Hematopoietic multipotent progenitor cell treated with erythropoietin and hydrocortisone succinate and interleukin-3 and kit ligand, for 8 days (in vitro differentiated cells): ENCODE measurements at places on chromosomes 5 and 9.

DNA sequence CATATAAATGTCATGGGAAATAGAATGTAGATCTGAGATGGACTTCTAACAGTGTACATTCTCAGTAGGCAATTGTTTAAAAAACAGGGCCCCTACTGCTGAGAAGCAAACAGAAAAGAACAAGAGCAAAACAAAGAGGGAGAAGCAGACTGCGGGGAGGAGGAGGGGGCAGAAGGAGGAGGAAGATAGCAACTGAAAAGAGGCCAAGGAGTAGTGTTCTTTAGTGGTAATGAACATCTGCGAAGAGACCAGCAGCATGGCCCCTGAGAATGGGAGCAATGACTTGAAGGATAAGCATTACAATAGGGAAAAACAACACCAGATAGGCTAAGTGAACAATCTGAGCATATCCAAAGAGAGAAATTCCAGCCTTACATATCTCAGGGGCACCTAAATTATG is 36.8 kb downstream of the HAPLN1 start:
- DNase-seq: no peak

DNA sequence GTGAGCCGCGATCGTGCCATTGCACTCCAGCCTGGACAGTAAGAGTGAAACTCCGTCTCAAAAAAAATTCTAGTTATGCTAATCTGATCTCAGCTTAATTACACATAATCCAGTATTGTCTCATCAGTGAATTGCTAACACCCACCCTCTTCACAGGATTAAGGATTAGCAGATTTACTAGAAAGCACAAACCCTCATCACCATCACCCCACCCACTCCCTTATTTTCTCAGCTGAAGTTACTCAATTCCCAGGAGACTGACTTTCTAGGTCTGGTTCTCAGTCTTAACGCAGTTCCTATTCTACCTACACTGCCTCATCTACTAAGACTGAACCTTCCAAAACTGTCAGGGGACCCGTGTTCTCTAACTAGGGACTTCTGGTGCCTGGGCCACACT is 9.0 kb downstream of the TOR1B start:
- DNase-seq: no peak

DNA sequence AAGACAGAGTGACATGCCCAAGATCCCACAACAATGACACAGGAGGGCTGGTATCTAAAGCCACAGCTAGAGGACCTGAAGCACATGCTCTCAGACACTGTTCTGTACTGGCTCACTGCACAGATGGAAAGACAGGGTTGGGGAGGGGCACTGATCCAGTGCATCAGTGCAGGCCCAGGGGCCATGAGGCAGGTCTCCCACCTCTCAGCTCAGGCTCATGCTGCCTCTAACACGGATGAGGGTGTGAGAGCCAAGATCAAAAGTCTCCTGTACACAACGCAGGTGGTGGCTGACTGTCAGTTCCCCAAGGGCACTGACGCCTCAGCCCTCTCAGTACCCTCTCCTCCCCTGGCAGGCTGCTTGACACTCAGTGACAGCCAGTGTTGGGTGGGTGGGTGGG is 10.9 kb downstream of the RAPGEF1 start:
- no peak for DNase-seq

DNA sequence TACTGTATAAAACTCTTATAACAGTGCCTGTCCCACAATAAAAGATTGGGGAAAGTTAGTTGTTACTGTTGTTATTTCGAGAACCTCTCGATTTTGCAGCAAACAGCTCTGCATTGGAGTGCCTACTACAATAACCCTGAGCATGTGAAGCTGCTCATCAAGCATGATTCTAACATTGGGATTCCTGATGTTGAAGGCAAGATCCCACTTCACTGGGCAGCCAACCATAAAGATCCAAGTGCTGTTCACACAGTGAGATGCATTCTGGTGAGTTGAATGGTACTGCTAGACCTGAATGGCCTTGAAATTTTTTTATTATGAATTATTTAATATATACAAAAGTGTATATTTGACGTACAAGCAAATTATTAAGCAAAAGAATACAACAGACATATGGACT is 123.2 kb downstream of the TEX10 start:
- DNase-seq: no peak

DNA sequence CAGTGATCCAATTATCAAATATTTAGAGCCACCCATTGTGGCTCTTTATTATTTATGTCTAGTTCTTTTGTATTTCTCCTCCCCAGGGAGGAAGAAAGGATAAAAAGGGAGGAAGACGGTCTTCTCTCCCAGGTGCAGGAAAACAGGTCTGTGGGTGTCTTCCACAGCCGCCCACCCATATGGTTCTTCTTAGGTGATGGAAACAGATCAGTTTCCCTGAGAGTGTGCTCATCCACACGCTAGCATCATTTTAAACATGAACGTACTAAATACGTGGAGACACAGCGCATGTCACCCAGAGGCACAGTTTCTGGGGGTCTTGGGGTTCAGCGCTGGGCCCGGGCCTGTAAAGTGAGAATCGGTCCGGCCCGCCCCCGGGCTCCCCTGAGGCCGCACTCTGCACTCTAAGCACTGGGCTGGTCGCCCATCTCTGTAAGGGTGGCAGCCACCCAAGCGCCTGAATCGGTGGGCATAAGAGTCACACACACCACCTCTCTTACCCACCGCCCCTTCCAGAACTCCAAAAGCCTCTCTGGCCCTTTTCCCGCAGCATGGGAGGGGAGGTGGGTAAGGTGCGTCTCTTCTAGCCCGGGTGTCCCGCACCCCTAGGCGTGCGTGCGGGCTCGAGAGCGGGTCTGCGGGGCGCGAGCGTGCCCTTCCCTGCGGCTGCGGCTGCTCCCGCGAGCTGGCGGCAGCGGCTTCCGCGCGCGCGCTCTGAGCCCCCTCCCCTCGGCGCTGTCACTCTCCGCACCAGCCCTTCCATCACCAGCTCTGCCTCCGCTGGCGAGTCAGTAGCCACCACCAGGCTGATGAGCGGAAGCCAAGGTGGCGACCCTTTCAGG is 1.3 kb downstream of the PTCH1 start:
- DNase-seq: no peak

GRCh38 chr9:122346478-122347347 is 24.1 kb upstream of the PTGS1 start:
- peak; percentile 53 for DNase-seq

DNA sequence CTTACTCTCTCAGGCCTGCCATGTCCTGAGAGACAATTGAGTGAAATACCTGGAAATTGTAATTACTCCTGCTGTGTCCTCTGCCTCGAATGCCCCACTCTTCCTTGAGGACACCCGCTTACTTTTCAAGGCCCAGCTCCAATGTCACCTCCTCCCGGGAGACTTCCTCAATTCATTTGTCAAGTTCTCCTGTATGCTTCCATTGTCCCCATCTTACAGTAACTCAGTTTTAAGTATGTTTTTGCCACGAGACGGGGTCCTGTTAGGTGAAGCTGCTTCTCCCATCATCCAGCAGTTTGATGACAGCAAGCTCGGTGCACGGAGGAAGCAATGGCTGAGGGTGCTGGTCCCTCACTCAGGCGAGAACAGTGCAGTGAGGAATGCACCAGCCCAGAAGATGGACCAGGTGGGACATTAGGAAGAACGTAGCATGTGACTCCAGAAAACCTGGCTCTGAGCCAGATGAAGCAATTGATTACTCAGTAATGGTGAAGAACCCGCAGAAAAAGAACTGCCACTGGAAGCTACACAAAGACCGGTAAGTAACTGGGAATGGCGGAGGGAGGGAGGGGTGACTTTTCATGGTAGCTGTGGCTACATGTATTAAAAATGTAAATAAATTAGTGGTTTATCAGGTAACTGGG is 274.8 kb downstream of the DENND1A start:
- DNase-seq: no peak

DNA sequence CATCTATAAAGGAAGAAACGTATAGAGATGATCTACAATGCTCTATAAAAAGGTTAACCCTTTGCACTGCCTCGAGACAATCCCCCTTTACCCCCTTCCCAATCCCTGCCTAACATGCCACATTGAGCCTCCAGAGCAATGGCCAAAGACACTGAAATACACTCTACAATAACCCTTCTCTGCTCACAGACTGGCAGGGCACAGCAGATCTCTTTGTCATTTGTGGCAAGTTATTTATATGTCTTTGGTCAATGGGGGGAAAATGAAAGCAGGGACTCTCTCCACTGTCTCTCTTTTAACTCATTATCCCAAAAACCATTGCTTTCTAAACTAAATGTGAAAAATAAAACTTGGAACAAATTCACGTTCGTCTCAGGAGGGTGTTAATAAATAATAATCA is 51.7 kb downstream of the PTCH1 start:
- no peak for DNase-seq

DNA sequence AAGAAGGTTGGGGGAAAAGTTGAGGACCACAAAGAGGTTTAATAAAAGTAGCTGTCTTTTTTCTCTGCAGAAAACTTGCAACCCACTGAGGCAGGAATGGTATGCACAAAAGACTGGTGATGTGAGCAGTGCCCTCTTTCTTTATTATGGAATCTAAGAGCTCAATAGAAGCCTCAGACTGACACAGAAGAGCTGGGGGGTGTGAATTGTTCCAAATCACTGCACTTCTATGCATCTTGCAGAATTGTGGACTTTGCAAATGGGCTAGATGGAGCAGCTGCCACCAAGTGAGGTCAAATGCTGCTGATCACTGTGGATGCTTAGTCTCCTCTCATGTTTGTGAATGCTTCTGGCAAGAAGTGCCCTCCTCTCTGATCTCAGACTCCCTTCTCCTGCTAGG is 227.1 kb downstream of the ZSWIM6 start:
- no peak for DNase-seq

- DNase-seq: no peak
These were observed 110.1 kb upstream of the GPBP1 start for GRCh38 chr5:57063773-57064172.

DNA sequence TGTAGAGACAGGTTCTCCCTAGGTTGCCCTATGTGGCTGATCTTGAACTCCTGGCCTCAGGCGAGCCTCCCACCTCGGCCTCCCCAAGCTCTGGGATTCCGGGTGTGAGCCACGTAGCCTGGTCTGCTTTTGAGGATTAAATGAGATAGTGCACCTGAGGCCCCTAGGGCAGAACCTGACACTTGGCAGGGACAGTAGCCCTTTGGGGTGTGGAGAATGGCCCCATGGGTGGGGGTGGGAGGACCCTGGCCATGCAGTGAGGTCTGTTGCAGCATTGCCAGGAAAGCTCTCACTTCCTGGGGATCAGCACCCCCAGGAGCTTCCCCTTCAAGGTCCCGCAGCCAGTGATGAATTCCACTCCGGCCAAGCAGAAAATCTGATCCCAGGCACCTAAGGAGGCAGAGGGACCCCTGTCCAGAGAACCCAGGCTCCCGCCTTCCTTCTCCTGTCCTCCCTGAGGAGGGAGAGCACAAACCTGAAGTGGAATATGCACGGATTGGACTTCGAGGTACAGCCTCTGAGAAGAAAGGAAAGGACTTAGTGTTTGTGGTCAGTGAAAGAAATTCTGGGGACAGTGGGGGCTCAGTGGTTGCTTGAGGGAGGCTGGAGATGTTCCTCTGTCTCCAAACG is 73.9 kb upstream of the UNC5A start:
- no peak for DNase-seq

DNA sequence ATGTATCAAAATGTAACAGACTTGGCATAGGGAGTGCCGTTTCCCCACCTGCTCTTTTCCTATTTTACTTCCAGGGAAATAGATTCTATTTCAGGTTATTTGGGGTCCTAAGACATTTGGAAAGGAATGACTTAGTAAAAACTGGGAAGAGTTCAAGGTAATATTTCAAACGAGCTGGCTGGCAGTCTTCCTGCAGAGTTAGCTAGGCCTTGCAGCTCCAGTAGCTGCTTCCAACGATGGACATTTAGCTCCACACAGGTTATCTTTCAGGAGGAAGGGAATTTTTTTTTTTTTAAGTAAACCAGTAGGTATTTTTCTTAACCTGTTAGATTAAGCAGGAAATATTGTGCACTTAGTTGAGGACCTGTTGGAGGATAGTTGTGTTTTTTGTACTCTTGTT is 45.2 kb downstream of the TLE4 start:
- DNase-seq: no peak

DNA sequence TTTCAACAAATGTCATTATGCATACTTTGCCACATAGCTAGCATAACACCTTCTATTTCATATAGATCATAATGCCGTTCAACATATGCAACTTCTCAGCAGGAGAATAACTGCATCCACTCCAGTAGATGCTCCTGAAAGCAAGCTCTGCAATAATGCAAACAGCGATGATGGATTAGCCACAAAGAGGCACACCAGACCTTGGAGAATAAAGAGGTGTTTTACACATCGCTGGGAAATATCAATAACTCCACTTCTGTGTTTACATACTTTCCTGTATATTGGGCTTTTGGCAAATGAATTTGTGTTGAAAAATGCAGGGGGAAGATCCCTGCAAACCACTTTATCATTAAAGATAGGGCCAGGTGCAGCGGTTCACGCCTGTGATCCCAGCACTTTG is 271.5 kb upstream of the PANK3 start:
- DNase-seq: no peak

DNA sequence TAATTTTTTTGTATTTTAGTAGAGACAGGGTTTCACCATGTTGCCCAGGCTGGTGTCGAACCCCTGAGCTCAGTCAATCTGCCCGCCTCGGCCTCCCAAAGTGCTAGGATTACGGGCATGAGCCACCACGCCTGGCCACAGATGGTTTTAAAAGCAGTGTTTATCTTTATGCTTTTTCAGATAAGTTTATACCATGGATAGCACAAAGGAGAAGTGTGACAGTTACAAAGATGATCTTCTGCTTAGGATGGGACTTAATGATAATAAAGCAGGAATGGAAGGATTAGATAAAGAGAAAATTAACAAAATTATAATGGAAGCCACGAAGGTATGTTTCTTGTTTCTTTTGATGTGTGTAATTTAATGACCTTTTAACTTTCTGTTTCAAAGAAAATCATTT is 35.1 kb downstream of the POLK start:
- DNase-seq: peak; percentile 60

DNA sequence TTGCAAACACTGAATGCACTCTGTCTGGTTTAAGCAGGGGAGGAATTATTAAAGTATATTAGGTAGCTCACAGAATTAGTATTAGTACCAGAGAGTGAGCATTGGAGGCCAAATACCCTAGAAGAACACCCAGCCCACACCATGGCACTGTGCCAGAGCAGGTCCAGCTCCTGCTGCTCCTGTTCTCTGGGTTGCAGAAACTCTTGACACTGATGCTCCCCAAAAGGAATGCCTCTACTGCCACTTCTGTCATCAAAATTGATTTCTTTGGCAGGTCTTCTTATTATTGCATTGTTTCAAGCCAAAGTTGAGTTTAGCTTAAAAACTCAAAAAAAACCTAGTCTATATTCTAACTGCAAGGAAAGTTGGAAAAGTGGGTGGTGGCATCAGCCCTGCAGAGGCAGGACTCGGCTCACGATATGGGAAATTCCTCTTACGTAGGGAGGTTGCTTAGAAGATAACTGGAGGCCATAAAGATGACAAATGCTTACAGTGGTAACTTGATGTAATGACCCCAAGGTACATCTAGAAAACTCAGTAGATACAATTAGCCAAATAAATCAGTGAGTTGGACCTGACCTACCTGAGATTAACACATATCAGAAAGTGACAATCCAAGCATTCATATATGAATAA is 123.4 kb downstream of the CD180 start:
- DNase-seq: no peak

- peak; percentile 6 for DNase-seq
These were observed 102.2 kb downstream of the DEPDC1B start for GRCh38 chr5:60597572-60598320.
